ENCODE measurements at places on chromosomes 16 and 17.

GRCh38 chr16:2473999-2474876 lies 689 bp upstream of the TBC1D24 start:
- DNase-seq: peak; percentile 71

DNA sequence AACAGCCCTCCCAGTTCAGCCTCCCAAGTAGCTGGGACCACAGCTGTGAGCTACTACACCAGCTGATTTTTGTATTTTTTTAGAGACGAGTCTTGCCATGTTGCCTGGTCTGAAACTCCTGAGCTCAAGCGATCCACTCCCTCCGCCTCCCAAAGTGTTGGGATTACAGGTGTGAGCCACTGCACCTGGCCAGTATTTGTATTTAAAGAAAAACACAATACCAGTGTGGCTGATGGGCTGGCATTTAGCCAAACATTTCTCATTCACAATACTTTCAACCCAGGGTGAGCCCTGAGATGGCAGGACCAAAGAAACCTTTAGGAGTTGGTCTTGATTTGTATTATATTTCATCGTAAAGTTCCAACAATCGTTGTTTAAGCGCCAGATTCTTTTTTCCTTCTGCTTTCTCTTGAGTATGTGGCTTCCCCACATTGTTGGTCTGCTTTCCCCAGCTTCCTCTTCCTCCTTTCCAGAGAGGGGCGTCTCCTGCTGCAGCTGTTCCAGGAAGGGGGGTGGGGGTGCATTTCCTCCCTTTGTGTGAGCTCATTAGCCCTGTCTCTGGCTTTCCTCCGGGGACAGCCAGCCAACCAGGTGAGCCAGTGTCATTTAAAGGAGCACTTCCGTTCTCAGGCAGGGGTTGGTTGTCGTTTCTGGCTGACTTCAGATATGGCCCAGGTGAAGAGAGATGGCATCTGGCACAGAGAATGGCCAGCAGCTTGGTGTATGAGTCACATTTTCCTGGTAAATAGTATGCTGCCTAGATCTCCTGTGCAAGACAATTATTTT lies 79.9 kb downstream of the GPRC5B start:
- DNase-seq: peak; percentile 14

DNA sequence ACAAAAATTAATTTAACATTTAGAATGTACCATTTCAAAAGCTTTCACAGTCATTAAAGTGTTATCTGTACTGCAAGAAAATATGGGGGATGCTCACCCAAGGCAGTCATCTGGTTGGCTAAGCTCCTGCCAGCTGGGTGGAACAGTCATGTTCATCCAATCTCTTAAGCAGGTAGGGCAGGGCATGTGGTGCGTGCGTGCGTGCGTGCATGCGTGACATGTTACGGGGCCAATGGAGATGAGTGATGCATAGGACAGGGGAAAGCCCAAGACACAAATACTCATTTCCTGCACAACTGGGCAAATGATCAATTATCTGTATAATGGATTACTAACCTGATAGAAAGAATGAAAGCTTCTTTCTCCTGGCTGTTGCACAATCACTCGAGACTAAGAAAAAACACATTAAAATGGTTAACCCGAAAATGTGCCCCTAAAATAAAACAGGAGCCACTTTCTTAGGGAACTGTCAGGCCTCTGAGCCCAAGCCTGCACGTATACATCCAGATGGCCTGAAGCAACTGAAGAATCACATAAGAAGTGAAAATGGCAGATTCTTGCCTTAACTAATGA lies 104.4 kb downstream of the MYO1D start:
- DNase-seq: no peak

GRCh38 chr16:85618521-85618920 lies 5.4 kb downstream of the GSE1 start:
- no peak for DNase-seq

DNA sequence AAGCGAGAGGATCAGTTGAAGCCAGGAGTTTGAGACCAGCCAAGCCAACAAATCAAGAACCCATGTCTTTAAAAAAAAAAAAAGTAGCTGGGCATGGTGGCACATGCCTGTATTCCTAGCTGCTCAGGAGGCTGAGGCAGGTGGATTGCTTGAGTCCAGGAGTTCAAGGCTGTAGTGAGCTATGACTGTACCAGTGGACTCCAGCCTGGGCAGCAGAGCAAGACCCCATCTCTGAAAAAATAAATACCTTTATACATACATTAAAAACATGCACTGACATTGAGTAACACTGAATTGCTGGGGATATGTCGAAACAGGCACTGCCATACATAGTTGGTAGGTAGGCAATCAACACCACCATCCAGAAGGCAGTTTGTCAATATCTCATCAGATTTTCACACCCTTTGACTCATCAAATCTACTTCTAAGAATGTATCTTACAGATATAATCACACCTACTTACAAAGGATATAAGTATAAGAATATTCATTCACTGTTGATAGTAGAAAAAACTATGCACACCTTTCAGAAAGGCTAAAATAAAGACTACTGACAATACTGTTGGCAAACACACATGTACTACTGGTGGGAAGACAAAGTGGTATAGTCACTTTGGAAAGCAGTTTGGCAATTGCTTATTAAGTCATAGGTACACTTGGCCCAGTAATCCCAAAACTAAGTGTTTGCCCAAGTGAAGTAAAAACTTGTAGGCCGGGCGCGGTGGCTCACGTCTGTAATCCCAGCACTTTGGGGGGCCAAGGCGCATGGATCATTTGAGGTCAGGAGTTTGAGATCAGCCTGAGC lies 6.4 kb upstream of the CEP20 start:
- no peak for DNase-seq

- no peak for DNase-seq
These were observed 3.8 kb downstream of the NLRC5 start for GRCh38 chr16:56993204-56993603.

- peak; percentile 70 for DNase-seq
These were observed at the start of gene NT5C3B for GRCh38 chr17:41835800-41836549. TSS of gene NT5C3B (minus strand) at chr17:41836232. CDS start at chr17:41836193, 39 bp downstream.

DNA sequence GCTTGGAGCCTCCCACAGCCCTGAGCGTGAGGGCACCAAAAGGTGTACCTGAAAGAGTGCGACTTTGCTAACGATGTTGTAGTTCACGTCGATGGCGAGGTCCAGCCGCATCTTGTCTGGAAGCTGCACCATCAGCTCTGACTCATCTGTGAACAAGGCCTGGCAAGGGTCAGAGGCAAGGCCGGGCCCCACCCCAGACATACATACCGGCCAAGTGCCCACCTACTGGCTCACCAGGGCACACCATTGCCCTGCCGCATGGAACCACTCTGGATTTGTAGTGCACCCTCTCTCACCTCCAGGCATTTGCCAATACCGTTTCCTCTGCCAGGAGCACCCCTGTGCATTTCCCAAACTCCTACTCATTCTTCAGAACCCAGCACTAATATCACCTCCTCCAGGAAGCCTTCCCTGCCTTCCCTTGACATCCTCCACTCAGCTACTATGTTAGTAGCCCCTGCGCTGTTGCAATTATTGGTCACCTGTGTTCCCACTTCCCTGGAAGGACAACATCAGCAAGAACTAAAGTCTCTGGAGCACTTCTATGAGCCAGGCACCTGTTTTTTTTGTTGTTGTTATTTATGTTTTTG lies 69.4 kb downstream of the CNGB1 start:
- DNase-seq: no peak

- DNase-seq: no peak
These were observed 41.9 kb upstream of the RBBP6 start for GRCh38 chr16:24497440-24497839.

GRCh38 chr17:60036796-60037677 lies 41.7 kb downstream of the HEATR6 start:
- DNase-seq: peak; percentile 67

- DNase-seq: no peak
These were observed 106.5 kb downstream of the ABCC6 start for GRCh38 chr16:16116841-16117240.

DNA sequence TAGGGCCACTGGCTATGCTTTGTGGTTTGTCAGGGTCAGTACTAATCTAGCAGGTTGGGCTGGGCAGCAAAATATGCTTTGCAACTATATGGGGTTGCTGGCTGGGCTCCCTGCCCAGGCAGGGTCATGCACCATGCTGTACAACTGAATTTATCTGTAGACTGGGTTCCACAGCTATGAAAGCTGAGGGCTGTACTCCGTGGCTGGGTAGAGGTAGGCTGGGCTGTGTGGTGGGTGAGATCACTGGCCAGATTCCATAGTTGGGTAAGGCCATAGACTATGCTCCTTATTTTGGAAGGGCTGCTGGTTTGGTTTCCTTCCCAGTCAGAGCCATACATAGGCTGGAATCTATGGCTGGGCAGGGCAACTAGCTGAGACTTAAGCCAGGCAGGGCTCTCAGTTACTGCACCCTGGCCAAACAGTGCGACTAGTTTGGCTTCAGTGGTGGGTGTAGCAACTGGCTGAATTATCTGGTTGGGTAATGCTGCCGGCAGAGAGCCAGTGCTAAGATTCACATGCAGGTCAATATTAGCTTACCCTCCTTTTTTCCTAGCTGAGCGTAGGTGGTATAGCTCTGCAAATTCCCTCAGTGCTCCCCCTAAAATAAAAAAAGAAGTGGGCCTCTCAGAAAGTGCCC lies 769.1 kb upstream of the CDH8 start:
- DNase-seq: no peak

- no peak for DNase-seq
These were observed 30.9 kb upstream of the SLC25A19 start for GRCh38 chr17:75319904-75320691.

GRCh38 chr16:30570636-30571444 lies 674 bp downstream of the ZNF688 start:
- no peak for DNase-seq

DNA sequence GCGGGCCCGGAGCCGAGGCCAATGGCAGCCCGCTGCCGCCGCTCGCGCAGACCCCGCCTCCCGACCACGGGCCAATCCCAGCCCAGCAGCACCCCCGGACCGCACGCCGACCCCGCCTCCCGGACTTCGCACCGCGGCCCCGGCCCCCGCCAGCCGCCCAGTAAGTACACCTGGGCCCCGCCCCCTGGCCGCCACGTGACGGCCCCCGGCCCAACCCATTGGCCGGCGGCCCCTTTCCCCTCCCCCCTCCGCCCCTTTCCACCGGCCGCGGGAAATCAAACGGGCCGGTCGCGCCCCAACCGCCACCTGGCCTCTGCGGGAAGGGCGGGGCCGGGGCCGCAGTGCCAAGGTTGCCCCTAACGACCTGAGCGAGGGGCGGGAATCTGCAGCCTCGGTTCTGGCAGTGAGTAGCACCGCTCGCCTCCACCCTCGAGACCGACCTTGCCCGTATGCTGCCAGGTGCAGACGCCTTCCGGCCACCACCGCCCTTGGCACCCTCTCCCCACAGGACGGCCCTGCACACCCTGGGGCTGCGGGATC lies at the start of gene YBX2:
Gene YBX2 (minus strand): TSS at position 26 of the 540 bp plus-strand sequence. CDS start 139 bp downstream, outside the sequence.
- peak; percentile 83 for DNase-seq

GRCh38 chr16:67535201-67535600 lies 6.6 kb downstream of the RIPOR1 start:
- DNase-seq: no peak

DNA sequence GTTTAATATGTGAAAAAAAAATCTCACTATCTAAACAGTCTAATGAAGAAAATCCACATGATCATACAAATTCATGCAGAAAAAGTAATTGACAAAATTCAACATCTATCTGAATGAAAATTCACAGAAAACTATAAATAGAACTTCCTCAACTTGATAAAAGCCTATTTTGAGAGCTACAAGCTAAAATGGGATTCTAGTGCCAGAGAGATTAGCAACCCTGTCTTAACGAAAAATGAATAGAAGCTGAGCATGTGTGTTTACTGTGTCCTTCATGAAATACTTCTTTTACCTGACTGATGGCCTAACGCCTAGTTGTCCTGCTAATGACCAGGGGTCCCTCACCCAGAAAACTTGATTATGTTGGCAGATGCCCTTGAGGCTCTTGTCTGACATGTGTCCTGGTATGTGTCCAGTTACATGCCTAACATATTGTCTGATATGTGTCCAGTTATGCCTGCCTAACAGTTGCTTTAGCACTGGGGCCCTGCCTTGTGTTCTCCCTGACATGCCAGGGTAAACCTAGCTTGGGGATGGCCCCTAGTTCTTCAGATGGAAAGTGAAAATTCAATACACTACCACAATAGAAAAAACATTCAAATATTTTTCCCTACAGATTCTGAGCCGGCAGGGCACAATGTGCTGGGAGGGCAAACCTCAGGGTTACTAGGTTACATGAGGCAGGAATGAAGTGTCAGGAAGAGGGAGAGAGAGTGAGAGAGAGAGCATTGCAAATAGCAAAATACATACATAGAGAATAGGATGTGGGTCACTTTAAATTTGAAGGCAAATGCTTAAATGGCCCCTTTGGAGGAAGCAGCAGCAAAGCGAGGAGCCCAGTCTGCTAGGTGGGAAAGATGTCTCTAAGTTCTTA lies 834.0 kb downstream of the CDH11 start:
- DNase-seq: no peak

DNA sequence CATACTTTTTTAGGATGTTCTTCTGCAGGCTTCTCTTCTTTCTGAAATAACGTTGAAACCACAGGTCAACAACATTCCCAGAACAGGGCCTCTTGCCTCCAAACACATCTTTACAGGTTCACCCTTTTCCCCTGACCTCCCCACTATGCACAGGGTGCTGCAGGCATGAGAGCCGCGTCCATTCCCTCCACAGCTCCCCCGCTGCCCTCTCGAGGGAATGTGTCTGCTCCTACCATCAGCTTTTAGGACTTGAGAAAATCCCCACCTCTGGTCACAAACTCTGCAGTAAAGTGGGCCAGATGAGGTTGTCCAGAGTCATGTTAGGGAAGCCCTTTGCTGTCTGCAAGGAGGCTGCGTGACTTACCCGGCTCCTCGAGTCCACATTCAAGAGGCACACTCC lies 30.5 kb downstream of the DUSP14 start:
- DNase-seq: no peak

DNA sequence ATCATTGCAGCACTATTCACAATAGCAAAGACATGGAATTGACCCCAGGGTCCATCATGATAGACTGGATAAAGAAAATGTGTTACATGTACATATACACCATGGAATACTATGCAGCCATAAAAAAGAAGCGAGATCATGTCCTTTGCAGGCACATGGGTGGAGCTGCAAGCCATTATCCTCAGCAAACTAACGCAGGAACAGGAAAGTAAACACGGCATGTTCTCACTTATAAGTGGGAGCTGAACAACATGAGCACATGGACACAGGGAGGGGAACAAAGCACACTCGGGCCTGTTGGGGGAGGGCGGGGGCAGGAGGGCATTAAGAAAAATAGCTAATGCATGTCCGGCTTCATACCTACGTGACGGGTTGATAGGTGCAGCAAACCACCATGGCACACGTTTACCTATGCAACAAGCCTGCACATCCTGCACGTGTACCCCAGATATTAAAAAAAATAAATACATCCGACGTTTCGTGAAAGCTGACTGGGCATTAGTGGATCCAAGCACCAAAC lies 28.9 kb downstream of the ZNF778 start:
- no peak for DNase-seq

GRCh38 chr16:1034230-1035065 lies 38.1 kb upstream of the SSTR5 start:
- DNase-seq: no peak
